ENCODE measurements at places on chromosomes 3 and 15.

- DNase-seq, result no peak
Observed at GRCh38 chr3:53100818-53101466, 29.3 kb downstream of the RFT1 start.

- no peak for DNase-seq
Observed at GRCh38 chr3:119974656-119975055, 119.6 kb downstream of the GSK3B start.

DNA sequence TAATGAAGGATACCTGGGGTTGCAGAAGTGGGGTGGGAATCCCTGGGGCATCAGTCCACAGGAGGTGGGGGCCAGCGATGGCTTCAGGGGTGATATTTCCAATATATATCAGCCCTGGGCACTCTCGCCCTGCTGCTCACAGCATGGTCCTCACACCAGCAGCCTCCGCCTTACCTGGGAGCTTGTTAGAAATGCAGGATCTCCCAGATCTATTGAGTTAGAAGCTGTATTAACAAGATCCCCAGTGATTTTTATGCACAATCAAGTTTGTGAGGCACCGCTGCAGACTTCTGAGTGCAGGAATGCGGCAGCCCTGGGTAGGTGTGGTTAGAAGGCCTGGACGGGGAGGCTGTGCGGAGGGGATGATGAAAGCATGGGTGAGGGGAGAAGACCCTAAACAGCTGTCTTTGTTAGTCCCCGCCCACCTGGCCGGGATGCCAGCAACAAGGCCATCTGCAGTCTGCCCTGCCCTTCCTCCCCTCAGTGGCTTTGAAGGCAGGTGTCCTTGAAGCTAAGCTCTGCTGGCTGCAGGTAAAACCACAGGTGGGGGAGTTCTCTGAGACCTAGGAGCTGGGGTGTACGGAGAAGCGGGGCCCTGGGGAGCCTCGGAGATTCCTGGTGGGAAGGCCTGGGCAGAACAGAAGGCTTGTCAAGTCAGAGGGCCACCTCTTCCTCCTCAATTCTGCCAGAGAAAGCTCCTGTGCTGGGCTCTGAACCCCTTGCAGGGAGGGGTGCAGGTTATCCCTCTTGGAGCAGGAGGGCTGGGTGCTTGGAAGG is 11.4 kb downstream of the FAM107A start:
- no peak for DNase-seq

DNA sequence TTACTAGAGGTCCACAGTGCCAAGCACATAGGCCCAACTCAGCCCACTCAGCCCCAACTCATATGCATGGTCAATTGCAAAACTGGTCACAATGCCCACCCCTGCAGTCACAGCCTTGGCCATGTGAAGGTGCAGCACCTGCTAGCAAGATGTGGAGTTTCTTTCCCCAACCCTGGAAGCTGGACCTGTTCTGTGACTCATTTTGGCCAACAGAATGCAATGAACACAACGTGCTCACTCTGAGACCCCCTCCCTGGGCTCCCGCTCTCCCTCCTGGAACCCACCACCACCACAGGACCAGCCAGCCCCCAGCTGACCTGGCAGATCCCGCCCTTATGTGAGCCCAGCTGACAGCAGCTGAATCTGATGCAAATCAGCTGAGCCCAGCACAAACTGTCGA is 34.4 kb downstream of the ALDH1L1 start:
- DNase-seq, result no peak

GRCh38 chr3:4491855-4492207 is 1.3 kb upstream of the ITPR1 start:
- no peak for DNase-seq
